Activated effector memory CD4-positive, alpha-beta T cell treated with anti-CD3 and anti-CD28 coated beads, Interleukin-2, amount 50 U/mL, for 16 hours (primary cell): ENCODE measurements at places on chromosomes 3 and 15.
A peak's percentile ranks its signal among the peaks of the same experiment; 100 is the strongest.

DNA sequence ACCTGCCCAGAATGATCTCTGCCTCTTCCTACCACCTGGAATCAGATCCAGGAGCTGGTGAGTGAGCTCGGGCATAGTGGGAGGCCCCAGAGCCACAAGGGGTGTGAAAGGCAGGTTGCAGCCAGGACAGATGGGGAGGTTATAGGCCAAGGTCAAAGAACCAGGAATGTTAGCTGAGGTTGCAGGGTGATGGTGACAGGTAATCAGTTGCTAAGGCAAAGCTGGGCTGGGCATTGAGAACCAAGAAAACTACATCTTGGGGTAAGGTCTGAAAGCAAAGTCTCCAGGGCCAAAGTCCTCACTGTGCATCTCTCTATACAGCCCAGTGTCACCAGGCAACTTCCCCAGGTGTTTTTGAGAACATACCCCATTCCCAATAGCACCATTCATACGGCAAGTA, 38.4 kb upstream of the SLC6A11 start:
- no peak for DNase-seq

DNA sequence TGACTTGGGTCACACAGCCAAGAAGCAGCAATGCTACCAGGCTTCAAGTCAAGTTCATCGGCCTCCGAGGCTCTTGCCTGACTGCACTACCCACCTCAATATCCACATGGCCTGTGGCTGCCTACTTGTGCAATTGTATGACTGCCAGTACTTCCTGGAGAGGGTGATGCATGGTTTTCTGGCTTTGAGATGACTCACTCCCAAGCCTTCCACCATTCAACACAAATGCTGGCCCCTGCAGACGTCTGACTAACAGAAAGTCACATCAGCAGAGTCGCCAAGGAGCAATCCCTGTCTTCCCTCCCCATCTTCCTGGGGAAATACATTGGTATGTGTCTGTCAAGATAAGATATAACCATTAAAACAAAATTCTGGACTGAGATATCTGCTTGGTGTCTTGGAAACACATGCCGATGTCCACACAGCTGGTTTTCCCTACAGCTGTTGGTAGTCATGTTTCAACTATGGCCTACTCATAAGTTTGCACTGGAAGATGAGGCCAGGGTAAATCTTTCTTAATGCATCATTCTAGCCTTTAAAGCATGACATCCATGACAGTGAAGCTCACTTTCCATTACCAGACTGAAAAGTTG, 79.6 kb upstream of the SPATA12 start:
- peak; percentile 74 for DNase-seq

DNA sequence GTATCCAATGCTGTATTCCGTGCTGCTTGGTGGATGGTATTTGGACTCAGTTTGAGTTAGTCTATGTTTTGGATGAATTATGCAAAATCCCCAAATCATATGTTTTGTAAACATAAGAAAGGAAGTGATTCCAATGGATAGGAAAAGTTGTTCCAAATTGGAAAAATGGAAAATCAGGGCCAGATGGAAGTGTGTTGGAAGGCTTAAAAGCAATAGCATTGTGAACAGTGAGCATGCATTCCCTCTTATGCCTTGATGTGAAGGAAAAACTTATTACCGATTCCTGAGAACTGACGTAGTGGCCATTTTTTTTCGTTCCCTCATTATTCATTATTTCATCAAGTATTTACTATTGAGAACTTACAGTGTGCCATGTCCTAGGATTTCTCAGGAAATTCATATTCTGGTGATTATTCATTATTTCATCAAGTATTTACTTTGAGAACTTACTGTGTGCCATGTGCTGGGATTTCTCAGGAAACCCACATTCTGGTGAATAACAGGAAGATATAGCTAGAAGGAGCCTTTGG, 144.1 kb upstream of the TPRG1 start:
- no peak for DNase-seq

GRCh38 chr3:151707216-151707615, 26.5 kb upstream of the AADACL2 start:
- DNase-seq, result no peak

DNA sequence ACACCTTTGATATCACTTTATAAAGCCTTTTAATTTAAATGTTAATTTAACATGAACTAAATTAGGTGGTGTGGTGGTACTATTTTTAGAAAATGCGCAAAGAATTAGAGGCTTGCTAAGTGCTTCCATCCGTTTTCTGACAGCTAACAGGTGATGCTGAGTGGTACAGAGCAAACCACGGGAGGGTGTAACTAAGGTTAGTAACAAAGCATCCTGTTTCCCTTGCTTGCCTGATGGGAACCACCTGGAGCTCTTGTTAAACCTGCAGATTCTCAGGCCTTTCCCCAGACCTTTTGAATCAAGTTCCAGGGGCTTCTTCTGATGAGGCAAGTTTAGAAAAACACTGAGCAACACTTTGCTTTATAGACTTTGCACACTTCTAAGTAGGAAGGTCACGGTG, 101.0 kb downstream of the ATG7 start:
- no peak for DNase-seq

DNA sequence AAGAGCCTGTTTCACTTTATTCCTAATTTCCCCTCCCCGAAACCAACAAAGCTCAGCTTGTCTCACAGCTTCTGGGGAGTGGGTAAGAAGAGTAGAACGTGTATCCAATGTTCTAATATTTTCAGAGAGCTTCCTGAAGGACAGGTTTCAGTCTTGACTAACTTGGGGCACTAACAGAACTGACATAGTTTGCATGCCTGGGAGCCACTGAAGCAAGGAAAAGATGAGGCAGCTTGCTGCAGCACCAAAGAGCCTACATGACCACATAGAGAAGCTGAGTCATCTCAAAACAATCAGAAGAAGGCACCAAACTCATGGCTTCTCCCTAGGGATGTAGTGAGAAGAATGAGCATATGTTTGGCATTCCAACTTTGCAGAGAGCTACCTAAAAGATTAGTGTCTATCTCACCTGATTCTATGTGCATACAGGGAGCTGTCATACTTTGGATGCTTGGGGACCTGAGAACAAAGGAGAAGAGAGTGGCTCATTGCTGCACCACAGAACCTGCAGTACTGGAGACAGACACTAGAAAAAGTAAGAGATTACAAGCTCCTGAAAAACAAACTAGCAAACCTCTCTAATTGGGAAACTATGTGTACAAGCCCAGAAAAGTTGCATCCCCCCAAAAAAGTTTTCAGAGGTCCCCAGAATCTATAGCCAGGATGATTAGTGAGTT, 86.9 kb downstream of the DCLK3 start:
- no peak for DNase-seq

GRCh38 chr3:30696403-30696819, 90.0 kb downstream of the TGFBR2 start:
- DNase-seq, result no peak

GRCh38 chr3:9659849-9660248, 10.5 kb downstream of the MTMR14 start:
- no peak for DNase-seq

DNA sequence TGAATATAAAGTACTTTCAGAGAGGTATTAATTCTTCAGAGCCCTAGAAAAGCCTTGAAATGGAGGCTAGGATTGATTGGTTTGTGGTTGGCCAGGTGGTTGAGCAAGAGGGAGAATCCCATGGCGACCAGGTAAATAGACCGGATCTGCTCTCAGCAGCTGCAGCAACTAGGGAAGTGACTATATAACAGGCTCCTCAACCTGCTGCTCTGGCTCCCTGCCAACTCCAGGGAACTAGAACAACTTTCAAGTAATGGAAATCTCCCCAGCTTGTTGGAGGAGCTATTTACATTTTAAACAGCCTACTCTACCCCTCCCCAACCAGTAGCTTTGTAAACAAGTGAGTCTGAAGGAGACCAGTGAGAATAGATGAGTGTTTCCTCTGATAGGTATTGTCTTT, 121.8 kb upstream of the CADM2 start:
- DNase-seq, result no peak

- DNase-seq, result no peak
Measured at GRCh38 chr15:43383070-43383469, 12.2 kb downstream of the TUBGCP4 start.

GRCh38 chr3:110666495-110666894, 405.1 kb upstream of the NECTIN3 start:
- no peak for DNase-seq

DNA sequence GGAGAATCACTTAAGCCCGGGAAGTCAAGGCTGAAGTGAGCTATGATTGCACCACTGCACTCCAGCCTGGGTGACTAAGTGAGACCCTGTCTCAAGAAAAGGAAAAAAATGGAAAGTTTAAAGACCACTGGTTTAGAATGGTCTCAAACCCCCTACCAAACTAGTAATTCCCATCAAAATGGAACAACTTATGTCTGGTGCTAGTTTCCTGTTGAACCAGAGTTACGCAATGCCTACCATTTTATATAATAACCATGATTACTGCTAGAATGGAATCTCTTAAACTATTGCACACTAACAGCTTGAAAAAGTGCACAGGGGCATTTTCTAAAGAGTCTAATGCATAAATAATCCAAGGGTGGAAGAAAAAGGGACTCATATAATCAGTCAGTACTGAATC, 43.6 kb downstream of the DMXL2 start:
- DNase-seq, result no peak

- DNase-seq, result peak; percentile 37
Measured at GRCh38 chr15:92617549-92618520, 37.7 kb downstream of the FAM174B start.

DNA sequence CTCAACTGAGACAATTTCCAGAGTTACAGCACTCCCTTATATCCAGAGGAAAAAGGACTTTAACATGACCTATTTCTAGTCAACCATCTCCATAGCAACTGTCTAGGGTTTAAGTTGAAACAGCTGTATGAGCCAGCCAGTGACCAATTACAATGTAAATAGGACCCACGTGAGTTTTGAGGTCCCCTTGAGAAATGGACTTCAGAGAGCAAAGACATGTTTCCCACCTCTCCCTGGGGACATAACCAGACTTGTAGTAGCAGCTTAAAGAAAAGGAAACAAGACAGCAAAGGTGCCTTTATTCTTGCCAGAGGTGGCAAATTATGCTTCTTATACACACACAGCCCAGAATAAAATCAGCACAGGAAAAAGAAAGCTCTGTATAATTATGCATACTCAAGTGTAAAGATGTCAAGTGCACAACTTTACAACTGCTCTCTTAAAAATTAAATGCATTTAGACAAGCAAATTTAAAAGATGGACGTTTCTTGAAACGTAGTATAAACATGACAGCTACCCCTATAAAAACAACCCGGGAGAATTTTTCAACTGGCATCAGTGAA, 40.2 kb downstream of the SUMF1 start:
- no peak for DNase-seq

DNA sequence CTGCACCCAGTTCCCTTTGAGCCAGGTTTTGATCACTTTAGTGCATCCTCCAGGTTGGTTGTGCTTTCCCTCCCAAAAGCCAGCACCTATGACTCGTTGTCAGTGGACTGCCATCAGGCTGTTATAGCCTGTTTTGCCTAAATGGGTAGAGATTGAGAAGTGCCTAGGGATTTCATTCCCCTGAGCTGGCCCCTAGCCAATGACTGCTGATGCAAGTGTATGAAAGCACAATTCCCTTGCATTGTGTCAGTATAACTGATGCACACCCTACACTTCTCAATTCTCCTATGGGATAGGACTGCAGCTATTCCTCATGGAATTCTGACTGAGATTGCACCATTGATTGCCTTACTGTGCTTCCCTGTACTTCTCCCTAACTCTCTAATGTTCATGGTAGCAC, 102.1 kb upstream of the ARPP21 start:
- no peak for DNase-seq

- DNase-seq, result no peak
Measured at GRCh38 chr15:67558502-67558901, 16.0 kb downstream of the MAP2K5 start.

- no peak for DNase-seq
Measured at GRCh38 chr3:40585381-40586016, 60.7 kb downstream of the ZNF621 start.

DNA sequence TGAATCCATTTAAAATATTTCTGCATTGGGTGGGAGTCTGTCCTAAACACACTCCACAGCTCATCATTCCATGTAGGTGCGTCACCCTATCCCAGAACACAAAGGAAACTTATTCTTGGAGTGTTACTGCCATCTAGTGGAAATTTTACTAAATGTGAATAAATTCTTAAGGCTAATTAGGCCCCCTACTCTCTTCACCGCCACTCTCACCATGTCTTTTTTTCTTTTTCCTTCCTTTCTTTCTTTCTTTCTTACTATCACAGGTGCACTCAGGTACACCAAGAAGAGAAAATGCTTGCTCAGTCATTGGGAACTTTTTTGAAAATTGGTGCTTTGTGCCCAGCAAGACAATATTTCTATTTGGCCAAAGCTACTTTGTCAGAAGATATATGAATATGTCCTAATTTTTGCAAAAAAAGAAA, 26.4 kb upstream of the ATP8B4 start:
- no peak for DNase-seq

GRCh38 chr3:120245386-120245785, 39.6 kb downstream of the GPR156 start:
- no peak for DNase-seq

GRCh38 chr15:55791551-55792400, 48.8 kb upstream of the PRTG start:
- DNase-seq, result no peak

DNA sequence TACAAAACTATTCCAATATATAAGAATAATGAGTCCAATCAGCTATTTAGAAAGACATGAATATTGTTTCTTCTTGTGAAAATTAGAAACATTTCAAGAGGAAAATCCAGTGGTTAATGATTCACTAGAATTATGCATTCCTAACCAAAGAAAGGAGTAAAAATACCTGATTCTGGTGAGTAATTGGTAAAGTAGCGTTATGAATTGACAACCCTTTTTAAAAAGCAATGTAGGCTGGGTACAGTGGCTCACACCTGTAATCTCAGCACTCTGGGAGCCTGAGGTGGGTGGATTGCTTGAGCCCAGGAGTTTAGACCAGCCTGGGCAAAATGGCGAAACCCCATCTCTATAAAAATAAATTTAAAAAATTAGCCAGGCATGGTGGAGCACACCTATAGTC, 43.3 kb downstream of the TOPAZ1 start:
- DNase-seq, result no peak

- DNase-seq, result no peak
Measured at GRCh38 chr3:31541089-31541488, 8.4 kb downstream of the STT3B start.

DNA sequence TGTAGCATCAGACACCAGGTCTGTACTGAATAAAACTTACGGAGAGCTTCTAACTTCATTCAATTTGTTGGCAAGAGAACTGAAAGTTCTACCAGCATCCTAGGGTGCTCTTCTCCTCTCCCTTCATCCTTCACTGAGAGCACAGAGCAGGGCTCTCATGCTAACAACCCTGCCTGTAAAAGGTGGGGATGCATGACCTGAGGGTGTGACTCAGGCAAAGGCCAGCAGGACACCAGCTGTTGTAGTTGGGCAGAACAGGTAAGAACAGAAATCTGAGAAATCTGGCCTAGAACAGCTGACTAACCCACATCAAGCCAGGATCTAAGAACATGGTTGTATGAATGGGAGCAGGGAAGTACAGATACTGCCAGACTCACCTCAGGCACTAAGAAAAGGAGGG, 64.2 kb downstream of the MYLK start:
- DNase-seq, result no peak

- DNase-seq, result no peak
Measured at GRCh38 chr3:55765906-55766701, 279.0 kb upstream of the WNT5A start.
